Tongue (tissue), 3 donors: ENCODE measurements at places on chromosomes 1 and 21.
A peak's percentile ranks its signal among the peaks of the same experiment; 100 is the strongest.

DNA sequence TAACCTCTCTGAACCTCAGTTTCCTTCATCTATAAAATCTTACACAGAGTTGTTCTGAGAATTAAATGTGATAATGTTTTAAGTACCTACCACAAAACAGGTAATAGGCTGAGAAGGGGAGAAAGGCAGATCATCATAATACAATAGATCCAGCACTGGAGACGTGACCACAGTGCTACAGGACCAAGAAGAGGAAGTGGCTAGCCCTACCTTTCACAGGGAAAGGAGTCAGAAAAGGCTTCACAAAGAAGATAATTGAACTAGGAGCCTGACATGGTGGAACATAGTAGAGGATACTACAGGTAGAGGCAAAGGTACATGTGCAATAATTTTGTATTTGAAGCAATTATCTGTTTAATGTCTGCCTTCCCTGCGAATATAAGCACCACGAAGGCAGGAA is 45.1 kb downstream of the ERI3 start:
- DNase-seq, result no peak

DNA sequence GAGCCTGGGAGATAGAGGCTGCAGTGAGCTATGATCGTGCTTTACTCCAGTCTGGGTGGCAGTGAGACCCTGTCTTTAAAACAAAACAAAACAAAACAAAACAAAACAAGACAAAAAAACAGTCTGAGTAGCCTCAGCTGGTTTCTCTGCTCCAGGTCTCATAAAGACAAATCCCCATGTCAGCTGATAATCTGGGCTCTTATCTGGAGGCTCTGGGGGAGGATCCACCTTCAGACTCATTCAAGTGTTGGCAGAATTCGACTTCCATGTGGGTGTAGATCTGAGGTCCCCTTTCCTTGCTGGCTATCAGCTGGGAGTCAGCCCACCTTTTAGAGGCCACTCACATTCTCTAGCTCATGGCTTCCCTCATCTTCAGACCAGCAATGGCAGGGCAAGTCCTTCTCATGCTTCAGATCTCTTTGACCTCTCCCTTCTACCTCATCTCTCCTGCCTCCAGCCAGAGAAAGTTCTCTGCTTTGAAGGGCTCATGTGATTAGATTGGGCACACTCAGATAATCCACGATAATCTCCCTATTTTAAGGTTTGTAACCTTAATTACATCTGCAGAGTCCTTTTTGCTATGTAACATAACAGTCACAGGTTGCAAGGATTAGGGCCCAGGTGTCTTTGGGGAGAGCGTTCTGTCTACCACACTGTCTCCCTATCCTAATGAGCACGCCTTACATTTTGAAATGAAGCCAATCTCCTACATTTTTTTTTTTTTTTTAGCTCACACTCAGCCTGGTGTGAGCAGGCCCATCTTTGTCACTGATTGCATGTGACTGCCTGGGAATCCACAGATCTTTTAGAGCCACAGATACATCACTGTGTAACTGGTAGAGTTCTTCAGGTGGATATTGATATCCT is 7.5 kb upstream of the PYCR2 start:
- DNase-seq, result no peak

DNA sequence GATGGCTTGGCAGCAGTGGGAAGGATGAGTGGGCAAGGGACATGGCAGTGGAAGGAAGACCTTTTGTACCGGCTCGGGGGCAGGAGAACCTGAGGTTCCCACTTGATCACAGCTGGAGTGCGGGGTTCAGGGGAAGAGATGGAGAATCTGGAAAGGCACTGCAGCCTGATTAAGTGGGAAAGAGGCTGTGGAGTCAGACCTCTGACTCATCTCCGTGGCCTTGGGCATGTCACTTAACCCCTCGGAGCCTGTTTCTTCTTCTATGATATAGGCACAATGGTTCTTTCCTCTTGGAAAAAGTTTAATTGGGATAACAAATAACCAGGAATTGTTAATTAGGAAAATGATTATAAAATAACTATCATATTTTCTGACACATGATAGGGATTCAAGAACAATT is 13.1 kb upstream of the TMEM61 start:
- no peak for DNase-seq

DNA sequence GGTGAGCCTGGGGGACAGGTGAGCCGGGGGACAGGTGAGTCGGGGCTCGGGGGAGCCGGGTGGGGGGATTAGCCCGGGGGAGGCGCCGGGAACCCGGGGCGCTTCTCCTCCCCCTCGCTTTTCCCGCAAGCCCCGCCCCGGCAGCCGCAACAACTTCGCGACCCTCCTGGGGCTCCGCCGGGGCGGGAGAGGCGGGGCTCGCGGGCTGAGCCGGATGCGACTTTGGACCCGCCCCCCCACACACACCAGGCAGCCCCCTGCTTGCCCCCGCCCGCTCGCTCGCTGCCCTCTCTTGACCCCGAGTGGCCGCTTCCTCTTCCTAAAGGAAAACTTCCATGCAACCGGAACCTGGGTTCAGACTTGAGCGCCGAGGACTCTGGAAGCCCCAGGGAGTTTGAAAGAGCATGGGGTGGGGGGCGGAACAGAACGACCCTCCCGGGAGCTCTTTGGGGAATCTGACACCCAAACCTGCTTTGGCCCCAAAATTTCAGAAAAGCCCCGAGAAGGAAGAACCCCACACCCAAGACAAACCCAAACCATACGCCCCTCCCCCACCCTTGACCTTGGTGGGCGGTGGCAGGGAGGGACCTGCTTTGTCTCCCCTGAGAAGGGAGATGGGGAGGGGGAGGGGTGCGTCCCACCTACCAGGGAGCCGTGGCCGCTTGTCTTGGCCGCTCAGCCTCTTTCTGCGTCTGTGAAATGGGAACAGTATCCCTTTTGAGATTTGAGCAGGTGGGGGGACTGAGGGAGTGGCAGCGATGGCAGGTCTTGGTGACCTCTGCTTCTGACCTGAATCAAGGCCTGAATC is 550 bp downstream of the ARHGEF16 start:
- DNase-seq, result peak; percentile 34

DNA sequence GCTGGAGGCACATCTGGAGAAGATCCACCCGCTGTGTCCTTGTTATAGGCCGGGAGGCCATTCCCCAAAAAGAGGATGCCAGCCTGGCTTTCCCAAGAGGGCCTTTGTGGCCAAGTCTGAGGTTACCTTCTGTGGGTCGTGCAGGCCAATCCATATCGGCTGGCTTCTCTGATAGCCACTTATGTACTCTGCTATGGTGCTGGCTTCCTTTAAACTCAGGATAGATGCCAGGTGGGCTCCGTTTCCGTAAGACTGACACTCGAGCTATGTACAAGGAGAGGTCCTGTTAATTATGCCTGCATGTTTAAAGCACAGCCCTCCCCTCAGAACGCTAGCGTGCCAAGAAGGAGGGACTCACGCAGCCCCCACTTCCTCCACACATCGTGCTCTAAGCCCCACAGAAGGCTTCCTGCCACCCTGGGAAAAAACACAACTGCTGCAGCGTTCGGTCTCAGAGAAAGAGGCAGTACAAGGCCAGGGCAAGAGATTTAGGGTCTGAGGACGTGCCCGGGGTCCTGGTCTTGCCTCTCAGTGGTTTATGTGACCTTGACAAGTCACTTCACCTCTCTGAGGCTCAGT is 11.6 kb downstream of the REG4 start:
- no peak for DNase-seq

GRCh38 chr1:22366346-22366745 is 85.3 kb upstream of the ZBTB40 start:
- DNase-seq, result no peak

DNA sequence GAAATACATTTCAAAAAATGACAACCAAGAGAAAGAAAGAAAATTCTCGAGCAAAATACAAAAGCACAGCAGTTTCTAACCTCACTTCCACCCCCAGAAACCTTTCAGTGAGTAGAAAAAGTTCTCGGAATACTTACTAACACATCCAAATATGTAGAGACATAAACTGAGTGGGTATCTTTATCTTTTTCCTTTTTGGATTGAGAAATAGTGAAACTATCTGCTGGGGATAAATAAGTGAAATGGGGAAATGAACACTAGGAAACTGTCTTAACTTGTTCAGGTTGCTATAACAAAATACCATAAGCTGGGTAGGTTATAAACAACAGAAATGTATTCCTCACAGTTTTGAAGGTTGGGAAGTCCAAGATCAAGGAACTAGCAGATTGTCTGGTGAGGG is 72.0 kb downstream of the VCAM1 start:
- no peak for DNase-seq

- DNase-seq, result peak; percentile 81
Measured at GRCh38 chr1:46197964-46198811, at the start of gene POMGNT1. Gene POMGNT1, minus strand, starts transcription at chr1:46198434. Its CDS starts 613 bp downstream, at chr1:46197821.

DNA sequence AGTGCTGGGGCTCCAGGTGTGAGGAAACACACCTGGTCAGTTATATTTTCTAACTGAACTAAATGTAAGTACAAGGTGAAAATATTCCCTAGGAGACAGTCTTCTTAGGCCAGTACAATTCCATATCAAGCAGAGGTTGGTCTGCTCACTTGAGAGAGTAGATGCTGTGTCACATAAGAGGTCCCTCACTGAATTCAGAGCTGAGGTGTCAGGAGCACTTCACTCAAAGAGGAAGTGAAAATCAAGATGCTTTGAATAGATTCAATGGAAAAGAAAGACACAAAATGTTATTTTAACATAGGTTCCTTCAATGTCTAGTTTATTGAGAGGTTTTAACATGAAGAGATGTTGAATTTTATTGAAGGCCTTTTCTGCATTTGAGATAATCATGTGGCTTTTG is 4.3 kb upstream of the FCRL3 start:
- no peak for DNase-seq

DNA sequence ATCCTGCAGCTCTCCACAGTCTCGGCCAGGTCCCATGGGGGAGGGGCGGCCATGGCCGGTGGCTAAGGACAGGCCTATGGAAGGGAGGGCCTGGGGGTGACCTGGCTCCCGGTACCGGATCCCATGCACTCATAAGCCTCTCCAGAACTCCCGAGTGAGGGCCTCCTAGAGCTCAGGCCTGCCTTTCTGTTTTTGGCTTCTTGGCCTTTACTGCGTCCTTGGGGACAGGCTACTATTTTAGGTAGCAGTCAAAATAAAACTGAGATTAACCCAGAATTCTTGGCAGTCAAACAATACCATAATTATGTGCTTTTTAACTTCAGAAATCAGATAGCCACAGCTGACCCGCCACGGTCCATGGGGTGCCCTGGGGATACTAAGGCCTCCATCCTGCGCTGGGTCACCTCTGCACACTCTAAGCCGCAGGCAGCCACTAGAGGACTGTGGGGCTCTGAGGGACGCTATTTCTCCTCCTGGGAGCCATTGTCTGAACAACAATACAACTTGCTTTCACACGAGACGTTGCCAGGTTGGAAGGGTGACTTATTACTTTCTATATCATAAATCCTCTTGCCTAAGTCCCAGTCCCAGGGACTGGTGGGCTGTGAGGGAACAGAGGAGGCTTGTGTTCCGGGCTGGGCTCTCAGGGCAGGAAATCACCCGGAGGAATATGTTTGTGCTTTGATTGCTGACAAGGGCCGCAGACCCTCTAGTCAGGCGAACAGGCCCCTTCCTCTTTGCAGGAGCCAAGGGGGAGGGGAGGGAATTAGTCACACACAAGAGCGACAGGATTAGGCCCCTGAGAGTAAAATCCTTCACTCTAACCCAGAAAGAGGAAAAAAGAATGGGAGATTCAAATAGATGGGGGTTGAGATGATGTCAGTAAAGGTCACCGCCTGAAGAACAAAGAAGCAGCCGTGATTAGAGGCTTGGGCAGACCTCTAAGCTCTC is 40.7 kb upstream of the BCAR3 start:
- peak; percentile 26 for DNase-seq

DNA sequence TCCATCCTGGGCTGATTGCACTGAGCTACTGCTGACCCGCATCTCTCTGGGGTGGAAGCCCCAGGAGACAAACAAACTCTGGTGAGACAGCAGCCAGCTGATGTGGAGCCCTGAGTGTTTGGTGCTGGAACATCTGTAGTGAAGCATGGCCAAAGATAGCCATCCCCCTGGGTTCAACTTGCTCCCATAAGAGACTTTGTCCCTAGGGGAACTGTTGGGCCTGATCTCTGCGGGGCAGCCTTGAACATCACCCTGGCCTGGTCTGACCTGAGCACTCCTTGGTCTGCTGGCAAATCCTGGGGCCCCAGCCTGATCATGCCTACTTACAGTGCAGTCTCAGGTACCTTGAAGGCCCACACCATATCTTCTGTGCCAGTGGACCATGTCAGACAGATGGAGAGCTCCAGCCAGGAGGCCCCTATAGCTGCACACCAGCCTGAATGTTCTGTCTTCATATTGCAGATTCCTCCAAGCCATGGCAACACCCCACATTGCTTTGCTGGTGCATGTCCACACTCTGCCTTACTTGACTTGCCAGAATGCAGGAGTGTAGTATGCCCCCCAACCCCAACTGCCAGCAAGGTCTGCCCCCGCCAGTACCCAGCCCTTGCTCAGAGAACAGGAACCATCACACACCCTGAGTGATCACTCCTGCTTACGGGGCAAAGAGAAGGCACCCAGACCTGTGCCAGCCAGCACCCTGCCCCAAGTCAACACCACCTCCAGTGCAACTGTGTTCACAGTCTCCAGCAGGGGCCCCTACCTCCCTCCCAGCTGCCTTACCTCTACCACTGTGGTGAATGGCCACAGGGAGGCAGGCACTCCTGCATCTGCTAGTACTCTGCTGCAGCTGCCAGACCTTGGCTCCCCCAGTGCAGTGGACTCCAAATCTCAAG is 690.5 kb upstream of the NR5A2 start:
- DNase-seq, result no peak

DNA sequence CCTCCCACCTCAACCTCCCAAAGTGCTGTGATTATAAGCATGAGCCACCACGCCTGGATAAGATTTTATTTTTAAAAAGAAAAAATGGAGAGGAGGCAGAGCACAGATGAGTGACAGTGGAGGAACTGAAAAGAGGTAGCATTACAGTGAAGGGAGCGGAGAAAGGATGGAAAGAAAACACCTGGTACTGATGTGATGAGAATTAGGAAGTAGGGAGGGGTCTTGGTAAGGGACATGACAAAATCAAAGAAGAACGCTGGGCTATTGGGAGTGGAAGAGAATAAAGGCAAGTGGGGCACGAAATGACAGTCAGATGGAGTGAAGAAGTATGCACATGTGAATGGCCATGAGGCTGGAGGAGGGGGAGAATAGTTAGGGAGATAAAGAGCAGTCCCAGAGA is 2.3 kb downstream of the FCRLA start:
- DNase-seq, result no peak

DNA sequence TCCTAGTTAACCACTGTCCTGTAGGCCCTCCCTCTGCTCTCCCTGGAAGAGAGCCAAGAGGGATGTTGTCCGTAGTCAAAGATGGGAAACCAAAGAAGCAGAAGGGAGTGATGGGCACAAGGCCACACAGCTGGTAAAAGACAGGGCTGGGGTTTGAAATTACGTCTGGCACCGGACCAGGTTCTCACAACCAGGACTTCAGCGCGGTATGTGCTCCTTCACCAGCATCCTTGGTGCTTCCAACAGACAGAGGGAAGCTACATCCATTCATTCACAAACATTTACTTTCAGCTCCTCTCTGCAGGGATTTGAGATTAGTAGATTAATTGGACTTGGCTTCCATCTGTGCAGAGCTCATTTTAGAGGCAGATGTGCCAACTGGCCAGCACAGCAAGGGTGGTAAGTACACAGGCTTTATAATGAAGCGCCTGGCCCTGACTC is 191.2 kb downstream of the TRABD2B start:
- DNase-seq, result peak; percentile 96
